GM12864 (cell line): ENCODE measurements at places on chromosomes 7 and 10.

GRCh38 chr10:131726967-131727366 lies 173.8 kb upstream of the PPP2R2D start:
- no peak for DNase-seq

DNA sequence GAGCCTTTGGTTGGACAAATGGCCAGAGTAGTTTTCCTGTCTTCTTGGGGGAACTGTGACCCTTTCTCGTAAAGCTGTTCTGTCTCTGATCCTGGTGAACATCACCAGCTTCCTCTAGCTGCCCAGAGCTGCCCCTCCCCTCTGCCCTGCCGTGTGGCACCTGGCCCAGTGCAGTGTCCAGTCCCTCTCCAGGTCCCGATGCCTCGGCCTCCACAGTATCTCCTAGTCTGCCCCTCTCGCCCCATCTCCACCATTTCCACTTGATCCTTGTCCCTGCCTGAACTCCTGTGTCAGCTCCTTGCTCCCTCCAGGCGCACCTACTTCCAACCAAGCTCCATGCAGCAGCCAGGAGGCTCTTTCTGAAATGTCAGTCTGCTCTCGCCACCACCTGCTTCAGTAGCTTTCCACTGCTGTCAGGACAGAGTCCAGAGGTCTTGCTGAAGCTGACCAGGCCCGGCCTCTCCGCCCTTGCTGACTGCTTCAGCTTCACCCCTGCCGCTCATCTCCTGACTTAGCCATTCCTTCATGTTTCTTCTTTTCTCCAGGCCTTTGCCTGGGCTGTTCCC lies 133.6 kb downstream of the GRK5 start:
- DNase-seq: no peak

- no peak for DNase-seq
Measured at GRCh38 chr10:11353006-11353896, 258.2 kb downstream of the USP6NL start.

DNA sequence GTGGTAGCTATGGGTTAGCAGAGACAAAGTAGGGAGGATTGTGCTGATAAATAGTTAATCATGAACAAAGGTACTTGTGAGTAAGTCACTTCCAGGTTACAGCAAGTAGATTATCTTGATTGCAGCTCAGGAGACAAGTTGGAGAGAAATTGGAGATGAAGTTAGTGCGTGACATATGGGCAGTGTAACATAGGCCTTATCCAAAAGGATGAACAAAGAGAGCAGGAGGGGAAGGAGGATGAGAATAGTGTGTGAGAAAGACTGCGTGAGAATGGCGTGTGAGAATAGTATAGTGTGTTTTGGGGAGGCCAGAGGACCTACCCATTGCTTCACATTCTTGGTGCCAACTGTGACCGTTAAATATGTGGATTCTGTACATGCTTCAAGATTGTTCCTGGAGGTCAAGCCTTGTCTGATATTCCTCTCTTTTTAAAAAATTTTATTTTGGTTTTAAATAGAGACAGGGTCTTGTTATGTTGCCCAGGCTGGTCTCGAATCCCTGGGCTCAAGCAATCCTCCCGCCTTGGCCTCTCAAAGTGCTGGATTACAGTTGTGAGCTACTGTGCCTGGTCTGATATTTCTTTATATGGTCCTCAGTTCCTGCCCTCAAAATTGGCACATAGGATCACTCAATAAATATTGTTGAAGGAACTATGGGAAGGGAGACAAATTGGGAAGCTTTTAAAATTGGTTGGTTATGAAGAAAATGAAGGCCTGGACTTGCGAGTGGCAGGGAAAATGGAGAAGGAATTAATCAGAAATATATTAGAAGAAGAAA lies 3.2 kb downstream of the VCL start:
- DNase-seq: no peak

DNA sequence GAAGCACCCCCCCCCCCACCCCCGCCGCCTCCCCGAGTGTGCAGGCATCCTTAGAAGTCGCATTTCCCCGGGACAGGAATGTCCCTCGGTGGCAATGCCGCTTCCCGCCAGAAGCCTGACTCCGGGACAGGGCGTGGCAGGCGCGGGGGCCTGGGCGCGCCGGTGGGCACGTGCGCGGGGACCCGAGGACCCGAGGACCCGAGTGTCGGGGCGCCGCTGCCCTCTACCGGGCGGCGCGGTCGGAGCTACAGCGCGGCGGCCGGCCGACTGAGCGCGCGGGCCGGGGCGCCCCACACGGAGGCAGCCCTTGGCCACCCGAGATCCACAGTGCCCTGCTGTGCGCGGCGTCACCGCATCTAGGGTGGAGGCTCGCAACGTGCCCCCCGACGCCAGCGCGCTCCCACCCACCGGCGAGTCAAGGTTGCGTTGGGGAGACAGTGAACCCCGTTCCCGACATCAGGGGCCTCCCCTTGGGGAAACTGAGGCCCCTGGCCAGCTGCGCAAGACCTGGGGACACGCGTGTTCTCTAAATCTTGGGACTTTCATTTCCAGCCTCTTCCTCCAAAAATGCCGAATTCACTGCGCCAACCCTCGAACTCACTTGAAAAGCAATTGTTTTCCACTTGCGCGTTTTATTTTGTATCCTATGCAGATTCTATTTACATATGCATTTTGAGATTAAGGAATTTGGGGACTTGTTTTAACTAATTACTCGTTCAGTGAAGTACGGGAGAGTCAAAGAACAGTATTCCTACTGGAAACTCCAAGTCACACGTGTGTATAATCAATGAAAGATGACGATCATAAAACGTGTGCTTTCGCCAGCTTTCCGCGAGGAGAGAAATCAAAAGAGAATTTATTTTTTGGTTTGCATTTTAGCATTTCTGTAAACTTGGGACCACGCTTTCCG lies 3.1 kb upstream of the CUX1 start:
- DNase-seq: no peak

- no peak for DNase-seq
Measured at GRCh38 chr7:113320419-113320818, 202.1 kb upstream of the SMIM30 start.

- DNase-seq: no peak
Measured at GRCh38 chr10:121580276-121581116, 17.7 kb downstream of the FGFR2 start.

GRCh38 chr7:38727184-38727940 lies 96.2 kb upstream of the AMPH start:
- DNase-seq: no peak

DNA sequence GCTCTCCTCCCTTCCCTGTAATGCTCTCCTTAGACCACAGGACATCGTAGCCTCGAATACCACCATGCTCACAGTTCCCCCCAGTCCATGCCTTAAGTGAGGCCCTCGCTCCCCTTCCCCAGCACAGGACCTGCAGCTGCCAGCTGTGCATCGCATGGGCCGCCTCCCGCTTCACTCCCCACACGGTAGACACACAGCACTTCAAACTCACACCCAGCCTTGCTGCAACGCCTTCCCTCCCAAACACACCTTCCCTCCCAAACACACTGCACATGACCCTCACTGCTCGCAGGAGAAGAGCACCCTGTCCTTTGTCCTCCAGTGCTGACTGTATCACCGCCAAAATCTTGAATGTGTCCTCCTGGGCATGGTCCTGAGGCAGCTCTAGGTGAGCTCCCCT lies 42.6 kb downstream of the COBL start:
- DNase-seq: no peak

- DNase-seq: no peak
Measured at GRCh38 chr7:40059057-40059456, 75.4 kb downstream of the MPLKIP start.

DNA sequence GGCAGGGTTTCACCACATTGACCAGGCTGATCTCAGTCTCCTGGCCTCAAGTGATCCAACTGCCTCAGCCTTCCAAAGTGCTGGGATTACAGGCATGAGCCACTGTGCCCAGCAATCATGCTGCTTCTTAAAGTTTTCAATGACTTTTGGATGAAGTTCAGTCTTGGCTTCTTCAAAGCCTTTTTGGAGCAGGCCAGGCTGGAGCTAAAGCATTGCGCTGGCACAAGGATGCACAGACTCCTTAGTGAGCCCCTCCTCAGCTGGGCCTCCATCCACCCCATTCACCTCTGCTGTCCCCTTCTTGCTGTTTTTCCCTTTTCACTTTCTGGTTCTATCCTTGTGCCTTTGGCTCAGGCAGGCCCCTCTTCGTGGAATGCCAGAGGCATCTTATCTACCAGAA lies 638.6 kb downstream of the TYW1 start:
- no peak for DNase-seq

DNA sequence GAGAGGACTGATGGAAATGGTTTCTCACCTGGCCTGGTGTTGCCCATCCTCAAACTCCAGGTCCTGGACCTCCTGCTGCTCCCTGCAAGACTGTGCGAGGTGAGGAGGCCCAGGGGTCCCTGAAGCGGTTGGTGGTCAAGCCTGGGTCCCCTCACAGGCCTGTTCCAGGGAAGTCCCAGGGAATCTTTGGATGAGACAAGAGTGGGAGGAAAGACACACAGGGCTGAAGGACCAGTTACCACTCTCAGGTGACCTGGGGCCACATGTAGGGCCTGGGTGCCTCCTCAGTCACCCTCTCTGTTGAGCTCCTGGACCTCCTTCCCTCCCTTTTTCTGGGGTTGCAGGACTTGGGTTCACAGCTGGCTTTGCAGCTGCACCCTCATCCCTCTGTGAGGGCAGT lies 42.6 kb upstream of the CXCL12 start:
- no peak for DNase-seq

DNA sequence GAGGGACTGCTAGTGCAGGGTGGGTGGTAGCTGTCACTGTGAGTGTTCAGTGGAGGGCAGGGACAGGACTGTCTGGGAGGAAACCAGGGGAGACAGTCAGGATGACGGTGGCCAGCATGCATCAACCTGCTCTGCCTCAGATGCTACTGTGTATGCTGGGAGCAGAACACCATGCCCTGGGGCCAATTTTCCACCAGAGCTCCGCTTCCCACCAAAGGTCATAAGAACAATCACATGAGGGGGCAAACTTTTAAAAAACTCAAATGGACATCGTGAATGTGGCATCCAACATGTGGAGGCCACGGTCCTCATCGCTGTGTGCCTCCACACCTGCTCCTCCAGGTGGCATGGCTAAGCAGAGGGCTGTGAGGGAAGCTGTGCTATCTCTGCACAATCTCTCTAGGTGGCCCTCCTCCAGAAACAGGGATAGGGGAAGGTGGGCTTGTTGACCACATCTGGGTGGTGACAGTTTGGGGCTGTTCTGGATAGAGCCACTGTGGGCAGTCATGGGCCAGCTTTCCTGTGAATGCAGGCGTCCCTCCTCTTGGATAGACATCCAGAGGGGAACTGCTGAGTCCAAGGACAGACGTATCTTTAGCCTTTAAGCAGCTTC lies 411.0 kb downstream of the PTPRN2 start:
- no peak for DNase-seq

GRCh38 chr10:90193240-90193985 lies 492.0 kb downstream of the KIF20B start:
- no peak for DNase-seq

DNA sequence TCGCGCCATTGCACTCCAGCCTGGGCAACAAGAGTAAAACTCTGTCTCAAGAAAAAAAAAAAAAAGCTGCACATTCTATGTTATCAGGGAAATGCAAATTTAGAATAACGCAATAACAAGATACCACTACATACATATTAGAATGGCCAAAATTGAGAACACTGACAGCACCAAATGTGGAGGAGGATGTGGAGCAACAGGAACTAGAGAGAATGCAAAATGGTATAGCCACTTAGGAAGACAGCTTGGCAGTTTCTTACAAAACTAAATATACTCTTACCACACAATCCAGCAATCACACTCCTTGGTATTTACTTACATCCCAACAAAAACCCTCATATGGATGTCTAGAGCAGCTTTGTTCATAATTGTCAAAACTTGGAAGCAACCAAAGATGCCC lies 76.8 kb downstream of the ALOX5 start:
- DNase-seq: no peak

GRCh38 chr7:10436302-10436701 lies 537.4 kb upstream of the PHF14 start:
- no peak for DNase-seq

GRCh38 chr7:2757361-2757903 lies 69.4 kb downstream of the AMZ1 start:
- DNase-seq: no peak

- DNase-seq: no peak
Measured at GRCh38 chr10:15718694-15719048, 1.1 kb downstream of the ITGA8 start.

- DNase-seq: peak; percentile 25
Measured at GRCh38 chr10:90751107-90751997, 106.5 kb downstream of the HTR7 start.

DNA sequence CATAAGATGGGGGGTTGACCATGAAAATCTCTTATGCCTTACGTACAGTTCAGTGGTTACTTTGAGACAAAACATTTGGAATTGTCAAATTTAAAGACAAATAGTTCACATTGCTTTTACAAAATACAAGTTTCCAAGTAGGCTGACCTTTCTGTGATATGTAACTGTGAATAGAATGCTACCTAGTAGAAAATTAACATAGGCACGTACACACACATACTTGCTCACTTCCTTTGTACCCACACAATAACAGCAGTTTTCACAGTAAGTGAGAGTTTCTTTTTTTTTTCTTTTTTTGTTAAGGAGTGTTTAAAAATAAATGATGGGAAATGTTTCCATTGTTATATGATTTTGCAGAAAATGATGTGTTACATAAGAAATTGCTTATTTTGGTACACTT lies 53.3 kb upstream of the SP8 start:
- no peak for DNase-seq

- no peak for DNase-seq
Measured at GRCh38 chr7:65304175-65304574, 69.5 kb upstream of the ZNF92 start.

DNA sequence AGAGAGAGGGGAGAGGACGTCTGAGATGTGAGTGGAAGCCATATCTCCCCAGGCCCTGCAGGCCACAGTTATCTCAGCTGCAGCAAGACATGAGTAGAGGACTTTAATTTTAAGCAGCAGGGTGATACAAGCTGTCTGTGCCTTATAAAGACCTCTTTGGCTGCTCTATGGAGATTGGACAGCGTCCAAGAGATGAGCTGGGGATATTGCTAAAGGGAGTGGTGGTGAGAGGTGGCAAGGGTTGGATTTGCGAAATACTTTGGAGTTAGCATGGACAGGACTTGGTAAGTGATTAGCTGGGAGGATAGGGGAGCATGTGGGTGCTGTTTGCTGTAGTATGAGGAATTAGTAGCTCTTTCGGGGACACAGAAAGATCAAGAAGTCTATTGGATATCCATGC lies 191.8 kb downstream of the CACNB2 start:
- no peak for DNase-seq

DNA sequence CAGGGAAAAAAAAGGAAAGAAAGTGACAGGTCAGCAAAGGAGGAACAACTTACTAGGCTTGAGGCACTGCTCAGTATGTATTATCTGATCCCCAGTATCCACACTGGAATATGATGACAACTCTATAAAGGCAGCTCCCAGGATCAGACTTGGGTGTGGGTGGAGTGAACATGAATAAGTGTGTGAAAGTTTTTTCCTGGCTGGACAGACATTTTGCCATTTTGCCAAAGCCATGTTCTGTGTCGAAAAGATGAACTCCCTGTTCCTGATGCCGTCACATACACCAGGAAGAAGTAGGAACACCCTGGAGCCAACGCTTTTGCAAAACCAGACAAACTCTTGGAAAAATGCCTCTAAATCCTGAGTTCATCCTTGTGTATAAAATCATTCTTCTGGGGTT lies 143.2 kb upstream of the MEOX2 start:
- DNase-seq: no peak

GRCh38 chr10:22704942-22705341 lies 9.4 kb downstream of the PIP4K2A start:
- no peak for DNase-seq

- DNase-seq: no peak
Measured at GRCh38 chr7:158798741-158799140, 30.6 kb downstream of the ESYT2 start.
